Activated T-cell treated with anti-CD3 and anti-CD28 coated beads for 4 hours (primary cell): ENCODE measurements at places on chromosomes 16 and 17.

- DNase-seq, result no peak
These were observed 25.6 kb downstream of the UNK start for GRCh38 chr17:75810216-75810615.

GRCh38 chr17:6547336-6547735 is 9.0 kb downstream of the PITPNM3 start:
- no peak for DNase-seq

DNA sequence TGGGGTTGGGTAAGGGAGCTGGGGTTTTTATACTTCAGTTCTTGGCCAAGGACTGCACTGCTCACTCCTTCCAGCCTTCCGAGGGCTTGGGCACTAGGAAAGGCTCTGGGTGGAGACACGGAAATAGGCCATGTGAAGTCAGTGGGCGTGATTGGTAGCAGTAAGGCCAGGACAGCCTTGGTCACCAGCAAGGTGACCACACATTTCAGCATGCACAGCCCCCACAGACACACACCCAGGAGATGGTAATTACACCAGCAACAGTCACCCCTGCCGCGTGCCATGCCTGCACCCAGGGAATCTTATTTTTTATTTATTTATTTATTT is 252.5 kb downstream of the SEC14L1 start:
- DNase-seq, result no peak

GRCh38 chr17:4375039-4375748 is 8.7 kb upstream of the UBE2G1 start:
- DNase-seq, result no peak

DNA sequence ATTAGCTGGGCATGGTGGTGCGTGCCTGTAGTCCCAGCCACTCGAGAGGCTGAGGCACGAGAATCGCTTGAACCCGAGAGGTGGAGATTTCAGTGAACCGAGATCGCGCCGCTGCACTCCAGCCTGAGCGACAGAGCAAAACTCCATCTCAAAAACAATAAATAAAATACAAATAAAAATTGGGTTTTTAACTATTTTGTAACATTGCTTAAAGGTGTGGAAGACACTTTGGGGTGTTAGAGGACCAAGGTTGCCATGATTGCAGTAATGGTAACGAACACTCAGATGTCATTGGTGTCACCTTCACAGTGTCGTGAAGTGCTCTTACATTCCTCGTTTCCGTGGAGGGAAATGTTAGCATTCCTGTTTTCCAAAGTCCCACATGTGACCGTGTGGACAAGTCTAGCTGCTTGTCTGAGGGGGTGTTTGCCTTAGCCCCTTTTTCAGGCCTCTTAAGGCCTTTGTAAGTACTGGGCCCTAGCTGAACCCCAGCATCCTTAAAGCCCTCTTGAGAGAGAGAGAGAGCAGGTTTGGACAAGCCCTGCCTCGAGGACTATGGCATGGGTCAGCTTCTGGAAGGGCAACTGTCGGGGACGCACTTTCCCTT is 8.6 kb downstream of the C16orf96 start:
- no peak for DNase-seq

DNA sequence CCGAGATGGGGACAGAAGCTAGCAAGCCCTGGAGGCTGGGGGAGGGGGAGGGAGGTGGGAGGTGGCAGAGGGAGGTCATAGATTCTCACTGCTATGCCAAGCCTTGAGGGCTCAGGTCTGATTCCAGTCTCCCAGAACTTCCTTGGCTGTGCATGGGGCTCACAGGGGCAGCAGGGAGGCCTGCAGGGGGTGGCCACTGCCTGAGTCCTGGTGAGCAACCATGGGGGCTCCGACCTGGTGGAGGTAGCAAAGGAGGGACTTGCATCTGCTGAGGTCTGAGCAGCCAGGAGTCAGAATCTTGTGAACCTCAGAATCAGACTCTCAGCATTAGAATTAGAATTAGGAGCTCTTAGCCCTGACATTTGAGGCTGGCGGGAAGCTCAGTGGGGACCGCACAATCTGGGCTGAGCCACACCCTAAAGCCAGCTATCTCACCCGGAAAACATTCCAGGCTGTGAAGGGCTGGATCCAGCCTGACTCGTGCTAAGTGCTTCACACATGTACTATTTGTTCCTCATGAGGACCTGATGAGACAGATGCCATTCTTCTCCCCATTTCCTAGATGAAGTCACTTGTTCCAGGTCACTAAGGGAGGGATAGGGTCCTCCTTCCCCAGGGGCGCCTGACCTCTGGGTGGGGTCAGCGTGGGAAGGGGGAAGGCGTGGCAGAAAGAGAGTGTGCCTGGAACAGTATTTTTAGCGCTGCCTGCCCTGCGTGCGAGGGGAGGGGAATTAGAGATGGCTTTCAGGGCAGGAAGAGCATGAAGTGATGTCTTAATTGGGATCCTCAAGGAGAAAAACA is 17.3 kb upstream of the KCNJ12 start:
- DNase-seq, result no peak

DNA sequence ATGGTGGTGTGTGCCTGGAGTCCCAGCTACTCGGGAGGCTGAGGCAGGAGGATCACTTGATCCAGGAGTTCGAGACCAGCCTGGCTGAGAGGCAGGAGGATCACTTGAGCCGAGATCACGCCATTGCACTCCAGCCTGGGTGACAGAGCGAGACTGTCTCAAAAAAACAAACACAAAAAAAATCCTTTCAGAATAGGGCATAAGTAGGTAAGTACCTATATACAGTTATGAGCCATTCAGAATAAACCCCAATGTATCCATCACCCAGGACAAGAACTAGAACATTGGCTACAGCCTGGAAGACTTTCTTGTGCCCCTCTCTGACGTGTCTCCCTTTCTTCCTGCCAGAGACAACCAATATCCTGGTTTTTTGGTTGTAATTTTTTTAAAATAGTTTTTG is 54.3 kb downstream of the CYB5B start:
- DNase-seq, result no peak

- DNase-seq, result no peak
These were observed 2.4 kb downstream of the CACNB1 start for GRCh38 chr17:39194985-39195524.

DNA sequence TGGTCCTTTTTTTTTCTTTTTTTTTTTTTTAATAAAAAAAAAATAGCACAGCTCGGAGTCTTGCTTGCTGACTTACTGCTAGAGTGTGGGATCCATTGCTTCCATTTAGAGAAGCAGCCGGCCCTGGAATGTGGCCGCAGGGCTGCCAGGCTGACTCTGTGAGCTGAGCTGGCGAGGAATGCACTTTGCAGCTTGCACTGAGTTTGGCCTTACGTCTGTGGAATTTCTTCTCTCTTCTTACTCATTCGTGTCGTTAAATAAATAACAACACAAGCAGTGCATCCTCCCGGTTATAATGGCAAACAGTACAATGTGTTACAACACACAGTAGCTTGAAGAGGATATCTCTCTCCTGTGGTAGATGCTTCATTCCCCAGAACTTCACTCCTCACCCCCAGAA is 69.2 kb downstream of the PRKCB start:
- DNase-seq, result no peak

DNA sequence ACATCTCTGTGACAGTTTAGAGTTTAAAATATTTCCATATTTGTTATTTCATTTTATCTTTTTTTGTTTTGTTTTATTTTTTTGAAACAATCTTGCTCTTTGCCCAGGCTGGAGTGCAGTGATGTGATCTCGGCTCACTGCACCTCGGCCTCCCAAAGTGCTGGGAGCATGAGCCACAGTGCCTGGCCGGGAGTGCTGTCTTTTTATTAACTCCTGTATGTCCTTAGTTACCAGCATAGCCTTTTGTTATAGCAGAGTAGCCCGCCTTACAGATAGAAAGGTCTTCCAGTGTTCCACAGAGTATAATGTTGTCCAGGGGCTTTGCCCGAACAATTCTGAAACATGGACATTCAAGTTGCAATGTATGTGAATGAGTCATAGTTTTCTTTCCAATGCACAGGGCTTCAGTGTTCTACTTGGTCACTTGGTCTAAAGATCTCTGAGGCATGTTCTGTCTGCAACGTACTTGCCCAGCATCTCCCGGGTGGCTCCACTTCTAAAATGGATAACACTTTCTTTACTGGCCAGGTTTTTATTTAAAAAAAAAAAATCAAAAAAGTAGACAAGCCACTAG is 125.6 kb downstream of the KCNJ18 start:
- no peak for DNase-seq

GRCh38 chr17:38738007-38738662 is 8.0 kb downstream of the CISD3 start:
- no peak for DNase-seq

DNA sequence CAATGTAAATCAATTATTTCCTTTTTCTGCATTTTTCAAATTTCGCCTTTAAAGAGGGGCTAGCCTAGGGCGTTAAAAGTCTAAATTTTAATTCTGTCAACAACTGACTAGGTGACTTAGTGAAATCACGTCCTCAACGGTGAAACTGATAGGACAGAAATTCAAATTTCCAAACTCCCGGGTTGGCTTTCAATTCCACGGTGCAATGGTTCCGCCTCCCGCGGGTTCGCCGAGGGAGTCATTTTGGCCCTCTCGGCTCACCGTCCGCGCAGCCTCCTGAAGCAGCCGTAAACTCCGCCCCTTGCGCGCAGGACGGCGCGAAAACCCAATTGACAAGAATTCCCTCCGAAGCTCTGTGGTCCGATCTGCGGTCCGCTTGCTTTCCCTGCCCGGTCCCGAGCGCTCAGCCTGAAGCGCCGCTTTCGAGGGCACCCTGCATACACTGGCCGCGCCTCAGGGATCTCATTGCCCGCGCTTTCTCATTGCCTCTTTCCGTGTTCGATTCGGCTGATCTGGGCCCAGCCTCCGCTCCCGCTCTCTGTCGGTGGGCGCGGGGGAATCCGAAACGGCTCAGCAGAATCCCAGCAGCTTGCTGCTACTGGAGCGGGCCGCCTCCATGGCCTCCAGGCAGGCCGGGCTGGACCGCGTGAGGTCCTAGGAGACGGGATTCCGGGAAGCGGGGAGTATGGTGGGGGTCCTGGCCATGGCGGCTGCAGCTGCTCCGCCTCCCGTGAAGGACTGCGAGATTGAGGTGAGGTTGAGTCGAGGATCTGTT is at the start of gene ATAD5:
Gene ATAD5 (plus strand): TSS at position 304 of the 775 bp plus-strand sequence. CDS start 382 bp downstream, at position 686.
- peak; percentile 85 for DNase-seq

- no peak for DNase-seq
These were observed 274.7 kb downstream of the HS3ST4 start for GRCh38 chr16:25966172-25967097.

DNA sequence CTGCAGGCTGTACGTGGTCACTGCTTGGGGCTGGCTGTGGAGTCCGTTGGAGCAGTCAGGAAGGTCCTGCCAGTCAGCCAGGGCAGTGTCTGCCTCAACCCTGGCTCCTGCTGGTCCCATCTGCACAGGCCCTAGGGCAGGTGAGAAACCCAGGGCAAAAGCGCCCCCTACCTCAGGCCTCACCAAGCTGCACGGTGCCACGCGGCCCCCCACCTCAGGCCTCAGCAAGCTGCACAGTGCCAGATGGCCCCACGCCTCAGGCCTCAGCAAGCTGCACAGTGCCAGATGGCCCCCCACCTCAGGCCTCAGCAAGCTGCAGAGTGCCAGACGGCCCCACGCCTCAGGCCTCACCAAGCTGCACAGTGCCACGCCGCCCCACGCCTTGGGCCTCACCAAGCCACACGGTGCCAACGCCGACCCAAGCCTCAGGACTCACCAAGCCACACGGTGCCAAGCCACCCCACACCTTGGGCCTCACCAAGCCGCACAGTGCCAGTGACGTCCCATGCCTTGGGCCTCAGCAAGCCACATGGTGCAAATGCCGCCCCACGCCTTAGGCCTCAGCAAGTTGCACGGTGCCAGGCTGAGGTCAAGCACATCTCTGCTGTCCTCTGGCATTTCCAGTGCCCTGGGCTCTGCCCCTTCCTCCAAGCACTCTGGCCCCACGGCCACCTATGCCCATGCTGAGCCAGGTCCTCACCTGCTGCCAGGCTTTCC is 5.5 kb downstream of the TMEM204 start:
- no peak for DNase-seq

GRCh38 chr17:34363183-34363661 is at the start of gene CCL1:
CCL1 (minus strand) TSS chr17:34363233; CDS start chr17:34363161, 72 bp downstream.
- no peak for DNase-seq

DNA sequence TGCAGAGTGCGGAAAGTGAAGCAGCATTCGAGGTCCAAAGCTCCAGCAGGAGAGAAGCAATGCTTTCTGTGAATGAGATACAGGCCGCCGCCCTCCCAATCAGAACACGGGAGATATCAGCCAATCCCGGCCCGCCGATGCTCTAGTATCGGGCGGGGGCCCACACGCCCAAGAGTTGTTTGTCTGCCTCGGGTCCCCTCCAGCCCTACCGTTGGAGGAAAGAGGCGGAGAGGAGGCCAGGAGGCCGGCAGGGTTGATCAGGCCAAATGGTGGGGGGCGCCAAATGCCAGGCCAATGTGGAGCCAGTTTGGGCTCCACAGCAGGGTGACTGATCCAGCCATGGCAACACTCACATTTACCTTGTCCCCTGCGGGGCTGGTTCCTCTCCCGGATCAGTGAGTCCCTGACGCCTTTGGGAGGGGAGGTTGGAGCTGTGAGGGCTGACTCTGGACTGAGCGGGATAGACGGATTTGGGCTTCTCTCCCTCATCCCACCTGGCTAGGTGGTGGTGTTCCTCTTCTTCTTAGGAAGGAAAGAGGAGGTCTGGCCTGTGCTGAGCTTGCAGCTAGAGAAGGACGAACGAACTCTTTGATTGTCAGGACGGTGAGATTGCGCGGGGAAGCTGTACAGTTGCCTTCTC is 10.4 kb upstream of the CUEDC1 start:
- DNase-seq, result no peak

GRCh38 chr16:3475604-3476375 is 19.5 kb downstream of the C16orf90 start:
- DNase-seq, result no peak

DNA sequence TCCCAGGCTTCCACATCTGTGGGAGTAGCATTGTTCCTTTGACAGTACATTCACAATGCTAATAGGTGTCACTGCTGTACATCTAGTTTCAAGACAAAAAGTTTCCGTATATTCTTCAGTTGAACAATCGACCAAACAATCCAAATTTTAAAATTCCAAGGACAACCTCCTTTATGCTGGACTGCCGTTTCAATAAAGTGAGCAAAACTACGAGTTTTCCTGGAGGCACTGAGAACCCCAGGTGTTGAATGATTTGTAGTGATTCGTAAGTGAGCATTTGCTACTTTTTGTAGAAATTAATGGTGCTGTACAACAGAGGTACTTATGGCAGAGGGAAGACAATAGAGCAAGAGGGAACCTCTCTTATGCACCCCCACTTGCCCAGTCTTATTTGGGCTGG is 71.2 kb upstream of the NACA2 start:
- DNase-seq, result no peak

DNA sequence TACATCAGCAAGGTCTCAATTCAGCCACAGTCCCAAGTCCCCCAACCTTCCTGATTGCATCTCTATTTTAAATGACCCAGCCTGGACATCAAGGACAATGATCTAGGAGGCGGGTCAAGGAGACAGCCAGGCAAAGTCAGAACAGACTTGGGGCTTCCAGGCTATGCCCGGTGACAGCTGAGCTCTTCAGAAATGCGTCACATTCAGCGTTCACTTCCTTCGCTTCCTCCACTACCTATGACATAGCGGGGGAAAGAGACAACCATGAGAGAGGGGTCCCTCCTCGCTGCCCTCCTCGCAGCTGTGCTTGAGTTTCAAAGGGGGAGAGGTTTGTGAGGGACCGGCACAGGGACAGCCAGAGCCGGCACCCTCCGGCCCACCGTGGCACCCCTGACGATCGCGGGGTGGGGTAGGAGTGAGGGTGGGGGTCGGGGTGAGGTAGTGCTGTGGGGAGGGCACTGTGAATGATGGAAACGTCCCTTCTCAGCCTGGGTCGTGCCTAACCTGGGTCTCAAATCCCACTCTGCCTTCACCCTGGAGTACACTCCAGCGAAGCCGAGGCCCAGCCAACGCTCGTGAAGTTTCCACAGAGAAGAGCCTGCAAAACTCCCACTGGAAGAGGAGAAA is 12.3 kb upstream of the LGALS3BP start:
- no peak for DNase-seq

GRCh38 chr16:72112452-72112792 is 18.8 kb downstream of the DHX38 start:
- no peak for DNase-seq

GRCh38 chr16:68382296-68382718 is 66.0 kb downstream of the SMPD3 start:
- DNase-seq, result no peak
